ENCODE measurements at places on chromosomes 1 and 21. TPM values are rescaled to one million over a fixed set of nuclear protein-coding genes. Genes with fewer than 3 reads are reported as not detected.

FCAMR gene
- not detected for total RNA-seq

FMO1 gene
- not detected for total RNA-seq

CD2 gene
- total RNA-seq, result not detected

CFH gene
- total RNA-seq, result 75.6 TPM

RPTN gene
- total RNA-seq, result not detected

SASS6 gene
- 7.7 TPM for total RNA-seq

LCE3D gene
- not detected for total RNA-seq

MORN1 gene
- total RNA-seq, result 8.9 TPM
